H1 (cell line): ENCODE measurements at places on chromosomes 12 and 14. TPM values are rescaled to one million over a fixed set of nuclear protein-coding genes. Genes with fewer than 3 reads are reported as not detected.

Gene CPM
- total RNA-seq, result 1.1 and 3.1 TPM in 2 replicates

Gene RNFT2
- total RNA-seq, result 32.0 and 33.1 TPM in 2 replicates

Gene PLEKHH1
- total RNA-seq, result 27.2 and 33.3 TPM in 2 replicates

Gene RASSF9
- 0.25 and 0.39 TPM in 2 replicates for total RNA-seq

Gene RAD9B
- not detected in 2 replicates for total RNA-seq

Gene NRIP2
- not detected in 2 replicates for total RNA-seq

Gene GCN1
- 133 and 137 TPM in 2 replicates for total RNA-seq

Gene TEX52
- not detected in 2 replicates for total RNA-seq

Gene HSPB8
- total RNA-seq, result 11.7 TPM in 2 replicates

Gene DAO
- not detected in 2 replicates for total RNA-seq

Gene LRP1-AS
- total RNA-seq, result not detected in 2 replicates

Gene CLEC2A
- 2.8 and 3.7 TPM in 2 replicates for total RNA-seq

Gene SERPINA12
- not detected in 2 replicates for total RNA-seq
